ENCODE measurements at places on chromosomes 2 and 18.

DNA sequence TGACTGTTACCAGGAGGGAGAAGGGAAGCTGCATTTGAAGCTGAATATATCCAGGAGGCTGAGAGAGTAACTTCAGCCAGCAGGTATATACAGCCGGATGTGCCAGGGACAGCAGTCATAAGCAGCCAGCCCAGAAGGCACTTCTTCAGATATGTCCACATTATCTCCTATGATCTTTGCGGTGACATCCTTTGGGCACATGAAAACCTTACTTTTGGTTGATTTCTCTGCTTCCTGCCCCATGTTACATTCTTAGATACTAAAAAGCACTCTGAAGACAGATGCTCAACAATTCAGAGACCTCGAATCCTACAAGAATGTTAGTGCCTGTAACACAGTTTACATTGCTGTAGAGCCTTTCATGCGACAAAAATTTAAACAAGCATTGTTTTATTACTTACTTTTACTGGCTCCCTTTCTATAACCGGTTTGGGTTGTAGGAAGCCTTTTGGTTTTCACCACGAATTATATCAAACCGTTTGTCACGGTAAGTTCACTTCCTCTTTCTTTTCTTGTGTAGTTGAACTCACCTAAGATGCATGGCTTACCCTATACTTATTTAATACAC lies 50.3 kb upstream of the TLK1 start:
- DNase-seq: no peak

GRCh38 chr18:12656605-12656937 lies 1.3 kb downstream of the SPIRE1 start:
- DNase-seq: no peak

GRCh38 chr2:226984750-226985582 lies 149.1 kb downstream of the RHBDD1 start:
- peak; percentile 17 for DNase-seq

DNA sequence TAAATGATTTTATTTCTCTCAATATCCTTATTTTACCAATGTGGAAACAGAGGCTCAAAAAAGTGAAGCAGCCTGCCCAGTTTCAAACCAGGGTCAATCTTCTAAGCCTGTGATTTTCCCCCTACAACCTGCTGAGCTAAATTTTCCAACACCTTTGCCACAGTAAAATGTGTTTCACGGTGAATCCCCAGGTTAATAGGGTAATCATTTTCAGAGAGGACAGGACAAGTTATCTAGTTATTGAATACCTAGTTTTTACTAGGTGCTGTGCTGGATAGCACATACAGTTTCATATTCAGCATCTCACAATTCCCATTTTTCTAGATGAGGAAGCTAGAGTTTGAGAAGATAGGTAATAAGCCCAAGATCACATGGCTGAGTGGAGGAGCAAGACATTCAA lies 236.6 kb downstream of the PTH2R start:
- DNase-seq: no peak

DNA sequence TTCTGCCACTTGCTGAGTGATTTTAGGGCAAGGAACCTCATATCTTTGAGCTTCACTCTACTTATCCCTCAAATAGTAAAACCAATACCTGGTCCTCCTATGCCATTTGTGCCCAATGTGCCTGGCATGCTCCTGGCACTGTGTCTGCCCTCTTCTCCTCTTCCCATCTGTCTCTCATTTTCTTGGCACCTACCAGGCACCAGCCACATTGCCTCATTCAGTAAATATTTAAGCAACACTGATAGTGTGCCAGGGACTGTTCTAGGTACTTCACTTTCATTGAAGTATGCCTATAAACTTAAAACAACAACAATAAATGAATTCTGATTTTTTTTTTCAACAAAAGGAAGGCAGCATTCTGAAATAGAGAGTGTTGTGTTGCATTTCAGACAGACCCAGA lies 15.1 kb upstream of the BOD1L2 start:
- DNase-seq: no peak

GRCh38 chr2:128642316-128642715 lies 323.6 kb upstream of the HS6ST1 start:
- no peak for DNase-seq

DNA sequence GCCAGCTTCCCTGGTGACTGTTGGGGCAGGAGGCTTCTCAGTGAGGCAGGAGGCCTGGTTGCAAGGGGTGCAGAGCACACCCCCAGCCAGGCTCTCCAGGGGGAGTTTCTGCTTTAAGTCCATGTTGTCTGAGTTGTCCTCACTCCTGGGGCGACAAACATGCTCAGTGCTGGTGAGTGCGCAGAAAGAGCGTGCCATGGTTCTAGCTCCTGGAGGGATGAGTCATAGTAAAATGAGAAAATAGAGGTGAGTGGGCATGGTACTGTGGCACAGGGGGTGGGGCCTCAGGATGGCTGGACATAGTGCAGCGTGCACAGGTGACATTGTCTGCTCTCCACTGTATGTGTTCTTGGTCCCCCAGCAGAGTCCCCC lies 457.2 kb upstream of the HS6ST1 start:
- no peak for DNase-seq

DNA sequence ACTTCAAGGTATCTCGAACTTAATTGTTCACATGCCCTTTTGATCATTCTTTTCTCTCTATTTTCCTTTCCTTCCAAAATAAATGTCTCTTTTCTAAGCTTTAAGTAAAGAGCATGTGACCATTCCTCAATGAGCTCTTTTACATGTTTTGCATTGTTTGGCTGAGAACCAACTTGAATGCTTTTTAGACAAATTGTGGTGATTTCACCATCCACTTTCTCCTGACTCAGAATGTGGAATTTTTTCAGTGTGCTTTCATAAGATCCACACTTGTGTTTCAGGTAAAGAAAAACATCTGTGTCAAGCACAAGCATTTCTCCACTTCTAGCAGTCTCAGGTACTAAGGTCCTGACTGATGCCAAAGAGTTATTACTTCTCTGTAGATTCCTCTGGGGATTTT lies 10.7 kb downstream of the RBM43 start:
- no peak for DNase-seq

- DNase-seq: no peak
Measured at GRCh38 chr2:88077080-88077479, 9.5 kb downstream of the SMYD1 start.

DNA sequence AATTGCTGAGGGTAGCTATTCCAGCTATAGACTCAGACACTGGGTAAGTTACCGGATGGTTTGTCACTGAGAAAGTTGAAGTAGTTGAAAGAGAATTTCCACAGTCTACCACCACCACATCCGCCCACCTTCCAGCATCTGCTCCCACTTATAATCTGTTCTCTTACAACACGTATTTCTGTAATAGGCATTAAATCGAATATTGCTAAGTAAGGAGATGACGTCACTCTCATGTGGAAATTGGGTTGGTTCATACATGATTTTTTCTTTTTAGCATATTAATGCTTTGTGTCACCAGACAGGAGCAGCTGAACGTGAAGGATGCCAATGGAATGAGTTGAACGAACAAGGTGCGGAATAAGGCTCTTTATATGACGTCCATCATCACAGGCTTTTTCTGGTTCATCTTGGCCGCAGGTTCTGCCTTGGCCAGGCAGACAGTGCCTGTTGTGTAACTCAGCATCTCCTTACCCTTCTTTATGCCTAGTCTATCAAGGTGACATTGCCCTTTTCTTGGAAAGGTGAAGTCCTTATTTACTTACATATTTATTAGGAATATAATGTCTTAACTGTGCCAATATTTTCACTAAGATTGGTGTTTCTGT lies 45.9 kb downstream of the THUMPD2 start:
- DNase-seq: no peak

- DNase-seq: no peak
Measured at GRCh38 chr18:310042-310441, 42.2 kb upstream of the THOC1 start.

GRCh38 chr2:47893771-47894170 lies 12.5 kb downstream of the FBXO11 start:
- DNase-seq: no peak

DNA sequence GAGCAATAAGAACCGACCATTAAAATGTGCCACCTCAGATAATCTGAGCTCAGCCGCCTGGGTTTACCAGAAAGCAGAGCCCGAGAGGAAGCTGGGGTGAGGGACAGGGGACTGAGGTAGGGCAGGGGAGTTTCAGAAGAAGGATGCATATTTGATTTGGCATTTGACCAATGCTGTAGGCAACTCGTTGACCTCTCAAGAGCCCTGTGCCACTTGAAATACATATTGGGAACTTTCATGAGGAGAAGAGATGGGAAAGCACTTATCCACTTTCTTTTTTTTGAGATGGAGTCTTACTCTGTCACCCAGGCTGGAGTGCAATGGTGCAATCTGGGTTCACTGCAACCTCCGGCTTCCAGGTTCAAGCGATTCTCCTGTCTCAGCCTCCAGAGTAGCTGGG lies 148.4 kb upstream of the SPRED2 start:
- DNase-seq: no peak

DNA sequence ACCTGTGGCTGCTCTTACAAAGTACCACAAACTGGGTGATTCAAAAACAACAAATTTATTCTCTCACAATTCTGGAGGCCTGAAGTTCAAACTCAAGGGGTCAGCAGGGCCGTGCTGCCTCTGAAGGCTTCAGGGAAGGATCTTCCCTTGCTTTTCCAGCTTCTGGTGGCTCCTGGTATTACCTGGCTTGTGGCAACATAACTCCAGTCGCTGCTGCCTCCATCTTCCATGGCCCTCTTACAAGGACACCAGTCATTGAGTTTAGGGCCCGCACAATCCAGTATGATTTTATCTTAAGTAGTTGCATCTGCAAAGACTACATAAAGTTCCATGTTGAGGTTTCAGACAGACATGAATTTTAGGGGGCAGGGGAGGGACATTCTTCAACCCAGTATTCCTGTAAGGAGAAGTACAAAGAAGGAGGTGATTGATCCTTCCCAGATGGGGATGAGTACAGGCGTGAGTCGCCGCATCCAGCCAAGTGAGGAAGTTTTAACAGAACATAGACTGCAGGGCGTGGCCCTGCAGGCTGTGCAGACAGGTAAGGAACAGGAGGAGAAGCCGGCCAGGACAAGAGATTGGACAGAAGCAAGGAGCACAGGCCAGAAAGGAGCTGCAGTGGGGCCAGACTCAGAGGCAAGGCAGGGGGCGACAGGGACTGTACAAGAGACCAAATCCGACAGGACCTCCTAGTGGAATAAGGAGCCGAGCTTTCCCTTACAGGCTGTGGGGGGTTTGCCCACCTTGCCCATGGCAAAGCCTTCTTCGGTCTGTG lies 44.4 kb upstream of the BZW1 start:
- DNase-seq: no peak

DNA sequence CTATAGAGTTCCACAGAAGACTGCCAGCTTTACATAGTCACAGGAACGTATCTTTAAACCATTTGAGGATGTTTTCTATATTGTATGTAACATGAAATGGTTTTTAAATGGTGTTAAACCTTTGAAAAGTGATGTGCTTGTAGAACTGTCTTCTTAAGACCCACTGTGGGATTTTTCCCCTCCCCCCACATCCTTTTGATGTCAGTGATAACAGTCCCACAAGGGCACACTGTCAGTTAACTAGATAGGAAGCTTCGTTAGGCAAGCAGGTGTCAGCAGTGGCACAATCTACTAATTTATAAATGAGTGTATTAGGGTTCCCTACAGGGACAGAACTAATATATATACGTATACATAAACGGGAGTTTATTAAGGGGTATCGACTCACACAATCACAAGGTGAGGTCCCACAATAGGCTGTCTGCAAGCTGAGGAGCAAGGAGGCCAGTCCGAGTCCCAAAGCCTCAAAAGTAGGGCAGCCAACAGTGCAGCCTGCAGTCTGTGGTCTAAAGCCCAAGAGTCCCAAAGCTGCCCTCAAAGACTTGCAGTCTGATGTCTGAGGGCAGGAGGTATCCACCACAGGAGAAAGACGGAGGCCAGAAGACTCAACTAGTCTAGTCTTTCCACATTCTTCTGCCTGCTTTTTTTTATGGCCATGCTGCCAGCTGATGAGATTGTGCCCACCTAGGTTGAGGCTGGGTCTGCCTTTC lies 23.8 kb upstream of the HNRNPLL start:
- no peak for DNase-seq

DNA sequence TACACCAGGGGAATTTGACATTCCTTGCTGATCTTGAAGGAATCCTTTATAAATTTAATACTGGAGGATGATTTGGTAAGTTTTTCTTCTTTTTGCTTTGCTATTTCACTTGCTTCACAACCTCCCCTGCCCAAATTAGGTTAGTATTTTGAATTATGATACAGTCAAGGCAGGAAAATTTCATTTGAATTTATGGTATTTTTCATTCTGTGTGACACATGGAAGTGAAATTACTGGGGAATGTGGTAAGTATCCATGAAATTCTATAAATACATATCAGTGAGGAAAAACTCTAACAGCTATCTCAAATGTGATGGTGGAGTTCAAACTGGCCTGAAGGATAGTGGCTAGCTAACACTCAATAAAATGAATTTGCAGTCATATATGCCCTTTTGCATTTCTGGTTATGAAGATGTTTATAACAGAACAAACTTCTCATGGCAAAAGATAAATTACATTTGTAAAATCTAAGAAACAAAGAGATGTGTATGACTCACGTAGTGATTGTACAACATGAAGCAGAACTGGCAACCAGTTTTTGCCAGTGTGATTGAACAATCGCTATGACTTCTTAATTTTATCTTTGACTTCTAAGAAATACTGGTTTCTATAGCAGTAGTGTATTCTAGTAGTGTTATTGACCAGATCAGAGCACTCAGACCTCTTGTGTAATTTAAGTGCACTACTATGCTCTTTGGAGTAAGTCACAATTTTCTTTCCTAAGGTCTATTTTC lies 152.6 kb downstream of the IKZF2 start:
- no peak for DNase-seq

DNA sequence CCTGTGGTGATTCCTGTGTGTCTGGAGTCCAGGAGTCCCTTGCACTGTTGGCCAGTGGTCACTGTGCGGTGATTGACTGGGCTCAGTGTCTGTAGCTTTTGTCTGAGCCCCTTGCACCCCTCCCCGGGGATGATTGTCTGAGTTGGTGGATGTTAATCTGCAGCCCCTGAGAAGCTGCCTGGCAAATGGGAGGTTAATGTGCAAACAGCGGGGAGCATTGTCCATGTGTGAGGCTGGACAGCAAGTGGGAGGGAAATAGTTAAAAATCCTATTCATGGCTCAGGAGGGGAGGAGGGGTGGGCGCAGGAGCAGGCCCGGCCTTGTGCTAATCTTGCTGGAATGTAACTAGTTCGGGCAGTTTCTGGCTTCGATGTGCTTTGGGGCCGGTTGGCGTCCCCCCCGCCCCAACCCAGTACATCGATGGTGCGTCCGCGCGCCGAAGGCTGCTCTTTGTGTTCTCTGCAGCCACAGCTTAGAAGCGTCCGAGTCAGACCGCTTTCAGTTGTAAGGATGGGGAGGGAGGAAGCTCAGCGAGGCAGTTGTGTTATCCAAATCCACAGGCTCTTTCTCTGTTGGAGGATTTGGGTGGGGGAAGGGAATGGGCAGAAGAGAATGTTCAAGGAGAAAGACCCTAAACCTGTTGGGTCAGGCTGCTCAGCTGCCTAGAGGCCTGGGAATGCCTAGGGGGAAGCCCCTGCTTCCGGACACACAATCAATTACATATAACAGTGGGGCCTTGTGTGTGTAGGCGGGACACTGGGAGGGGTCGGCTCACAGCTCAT lies 71.8 kb downstream of the TGOLN2 start:
- DNase-seq: no peak

- DNase-seq: no peak
Measured at GRCh38 chr2:177385151-177385550, 7.4 kb upstream of the AGPS start.

GRCh38 chr2:41379496-41380221 lies 668.2 kb upstream of the PKDCC start:
- DNase-seq: no peak

- DNase-seq: no peak
Measured at GRCh38 chr2:45653122-45653913, 1.8 kb downstream of the PRKCE start.

- DNase-seq: no peak
Measured at GRCh38 chr2:71607151-71607889, 154.0 kb downstream of the DYSF start.
